MCF 10A (cell line): ENCODE measurements at places on chromosomes 12 and 14. TPM values are rescaled to one million over a fixed set of nuclear protein-coding genes. Genes with fewer than 3 reads are reported as not detected.

TTC6 gene
- total RNA-seq, result 0.96 and 0.98 TPM in 2 replicates

- peak; percentile 70 for DNase-seq
Measured at GRCh38 chr12:114976959-114977358, 293.0 kb upstream of the TBX3 start.

FAM186B gene
- 0.30 and 0.64 TPM in 2 replicates for total RNA-seq

- no peak for DNase-seq
Measured at GRCh38 chr12:39296496-39296895, 146.4 kb downstream of the KIF21A start.

- no peak for DNase-seq
Measured at GRCh38 chr14:22884738-22885523, 1.9 kb downstream of the REM2 start.

GRCh38 chr12:103833891-103834290 lies 7.1 kb downstream of the NT5DC3 start:
- DNase-seq, result no peak

- DNase-seq, result no peak
Measured at GRCh38 chr14:26088275-26088674, 509.6 kb downstream of the NOVA1 start.

DNA sequence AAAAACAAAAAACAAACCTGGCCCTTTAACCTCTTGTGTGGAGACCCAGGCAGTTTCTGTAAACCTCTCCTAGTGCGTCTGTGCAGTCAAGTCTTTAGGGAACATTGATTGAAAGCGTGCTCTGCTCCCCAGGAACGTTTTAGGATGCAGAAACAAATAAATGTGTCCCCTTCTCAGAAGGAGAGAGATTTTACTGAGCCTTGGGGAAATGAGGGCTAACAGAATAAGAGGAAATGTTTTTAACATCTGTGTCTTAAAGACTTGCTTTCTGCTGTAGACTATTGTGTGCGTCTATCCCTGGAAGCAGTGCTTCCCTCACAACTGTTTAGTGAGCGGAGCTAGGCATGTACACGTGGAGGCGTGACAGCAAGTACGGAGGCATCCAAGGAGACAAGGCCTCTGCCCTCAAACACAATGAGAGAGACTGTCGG lies 54.3 kb downstream of the TECPR2 start:
- no peak for DNase-seq

DNA sequence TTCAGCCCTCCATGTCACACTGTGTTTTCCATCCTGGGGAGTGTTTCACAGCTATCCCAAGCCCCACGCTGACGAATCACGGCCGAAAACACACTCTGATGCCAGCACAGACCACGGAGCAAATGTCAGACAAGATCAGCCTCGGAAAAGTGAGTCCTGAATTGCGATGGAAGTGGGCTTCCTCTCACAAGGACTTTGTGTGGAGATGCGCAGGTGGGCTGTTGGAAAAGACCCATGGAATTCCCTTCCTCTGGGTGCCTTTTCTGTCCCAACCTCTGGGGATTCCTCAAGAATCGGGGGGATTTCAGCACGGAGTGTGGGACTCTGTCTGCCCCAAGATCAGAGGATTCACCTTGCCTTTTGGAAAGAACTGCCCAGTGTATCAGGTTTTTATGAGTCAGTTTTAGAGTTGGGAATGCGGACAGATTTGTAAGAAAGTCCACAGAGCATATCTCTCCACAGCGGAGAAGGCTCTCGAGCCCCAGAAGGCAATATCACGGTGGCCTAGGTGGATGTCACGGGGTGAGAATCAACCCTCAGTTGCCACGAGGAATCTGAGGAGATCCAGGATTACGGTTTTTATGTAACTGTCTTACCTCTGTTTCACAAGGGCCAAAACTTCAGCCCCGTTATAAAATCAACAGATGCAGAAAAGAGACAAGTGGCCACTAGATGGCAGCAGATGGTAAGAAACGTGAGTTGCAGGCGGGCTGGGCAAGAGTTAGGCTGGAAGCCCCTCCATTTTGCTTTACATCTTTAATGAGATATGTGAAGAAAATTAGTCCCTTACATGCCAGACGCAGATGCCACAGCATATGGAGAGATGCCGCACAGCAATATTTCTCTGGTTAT lies 201.9 kb downstream of the DAD1 start:
- DNase-seq, result peak; percentile 79

GRCh38 chr14:34344318-34344717 lies 117.7 kb downstream of the SPTSSA start:
- DNase-seq, result no peak

TESPA1 gene
- not detected in 2 replicates for total RNA-seq

GRCh38 chr12:123498126-123498825 lies 35.2 kb downstream of the RILPL1 start:
- no peak for DNase-seq

FOXA1 gene
- total RNA-seq, result 8.6 and 11.2 TPM in 2 replicates

ADCY6 gene
- total RNA-seq, result 21.9 and 33.2 TPM in 2 replicates

DNA sequence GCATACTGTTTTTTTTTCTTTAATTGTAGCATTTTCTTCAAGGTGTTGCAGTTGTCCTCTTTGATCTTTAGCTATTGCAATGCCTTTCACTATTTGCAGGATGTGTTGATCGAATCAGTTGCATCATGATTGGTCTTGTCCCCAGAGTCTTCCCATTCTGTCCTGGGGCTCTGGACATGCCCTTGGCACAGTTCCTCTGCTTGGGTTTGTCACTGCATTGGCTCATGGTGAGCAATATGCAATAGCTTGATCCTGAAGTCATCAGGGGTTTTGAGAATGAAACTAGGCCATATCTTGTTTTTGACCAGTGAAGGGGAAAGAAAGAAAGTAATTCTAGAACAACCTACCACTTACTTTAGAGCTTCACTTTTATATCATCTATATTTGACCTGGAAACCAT lies 281.5 kb downstream of the TMEM117 start:
- DNase-seq, result no peak

- peak; percentile 51 for DNase-seq
Measured at GRCh38 chr12:95582230-95583058, 31.2 kb upstream of the USP44 start.

KRT6C gene
- total RNA-seq, result 0.19 and 0.44 TPM in 2 replicates

GRCh38 chr12:12899530-12900380 lies 8.4 kb downstream of the GPRC5A start:
- peak; percentile 93 for DNase-seq

DNA sequence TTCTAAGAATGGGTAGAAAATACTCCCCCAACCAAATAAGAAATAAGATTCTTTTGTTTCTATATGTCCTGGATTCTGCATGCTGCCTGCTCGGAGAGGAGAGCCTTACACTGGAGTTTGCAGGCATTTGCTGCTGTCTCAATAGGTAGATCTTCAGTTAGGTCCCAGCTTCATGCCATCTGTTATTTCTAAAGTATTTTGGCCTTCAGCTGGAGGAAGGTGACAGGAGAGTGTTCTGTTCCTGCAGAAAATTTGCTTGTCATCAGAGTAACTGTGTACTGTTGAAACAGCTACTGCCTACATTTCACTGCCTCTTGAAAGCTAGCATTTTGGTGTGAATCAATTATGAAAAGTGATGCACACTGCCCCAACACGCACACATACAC lies 966.9 kb downstream of the NRXN3 start:
- DNase-seq, result no peak

CIROP gene
- total RNA-seq, result not detected in 2 replicates

GRCh38 chr12:93319523-93320050 lies 58.1 kb upstream of the NUDT4 start:
- DNase-seq, result no peak

- no peak for DNase-seq
Measured at GRCh38 chr14:50028458-50028857, 87.9 kb downstream of the VCPKMT start.

KCNK10 gene
- total RNA-seq, result not detected in 2 replicates

- no peak for DNase-seq
Measured at GRCh38 chr12:127562816-127563215, 704.2 kb upstream of the TMEM132C start.

TSHR gene
- total RNA-seq, result not detected in 2 replicates

DNA sequence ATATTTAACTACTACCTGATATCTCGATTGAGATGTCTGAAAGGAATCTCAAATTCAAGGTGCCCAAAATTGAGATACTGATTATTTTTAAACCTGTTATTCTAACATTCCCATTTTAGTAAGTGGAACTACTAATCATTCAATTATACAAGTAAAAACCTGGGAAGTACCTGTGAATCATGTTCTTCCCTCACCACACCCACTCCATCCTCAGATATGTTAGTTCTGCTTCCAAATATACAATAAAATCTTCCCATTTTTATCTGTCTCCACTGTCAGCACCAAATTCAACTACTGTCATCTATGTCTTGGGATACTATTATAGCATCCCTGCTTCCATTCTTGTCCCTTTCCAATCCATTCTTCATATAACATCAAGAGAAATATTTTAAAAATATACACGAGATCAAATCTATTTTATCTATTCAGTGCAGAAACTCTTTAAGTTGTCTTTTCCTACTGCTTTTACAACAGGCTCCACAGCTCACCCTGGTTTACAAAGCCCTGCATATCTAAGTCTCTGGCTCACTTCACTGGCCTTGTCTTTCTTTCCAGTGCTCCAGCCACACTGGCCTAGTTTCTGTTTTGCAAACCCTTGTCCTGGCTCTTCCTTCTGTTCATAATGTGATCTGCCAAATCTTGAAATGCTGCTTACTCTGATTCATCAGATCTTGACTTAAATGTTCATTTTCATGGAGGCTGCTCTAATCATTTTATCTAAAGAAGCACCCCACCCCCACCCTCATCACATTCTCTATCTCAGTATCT lies 122.3 kb downstream of the PTPRR start:
- DNase-seq, result no peak

DNA sequence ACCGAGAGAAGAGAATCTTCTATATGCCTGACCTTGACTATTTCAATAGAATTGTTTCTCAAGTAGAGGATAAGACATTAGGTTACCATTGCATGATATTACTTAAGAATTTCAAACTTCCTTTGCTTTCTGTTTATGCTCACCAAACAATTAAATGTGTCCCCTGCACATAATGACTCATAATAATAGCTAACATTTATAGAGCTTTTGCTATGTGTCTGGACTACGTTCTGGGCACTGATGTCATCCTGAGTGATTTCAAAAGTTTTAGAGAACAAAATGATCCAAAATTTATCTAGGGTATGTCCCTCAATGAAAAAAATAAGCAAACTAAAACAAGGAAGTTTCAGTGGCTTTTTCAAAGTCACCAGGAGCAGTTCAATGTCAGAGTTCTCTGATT lies 38.8 kb downstream of the SLC15A5 start:
- peak; percentile 59 for DNase-seq

PZP gene
- total RNA-seq, result not detected in 2 replicates

DNA sequence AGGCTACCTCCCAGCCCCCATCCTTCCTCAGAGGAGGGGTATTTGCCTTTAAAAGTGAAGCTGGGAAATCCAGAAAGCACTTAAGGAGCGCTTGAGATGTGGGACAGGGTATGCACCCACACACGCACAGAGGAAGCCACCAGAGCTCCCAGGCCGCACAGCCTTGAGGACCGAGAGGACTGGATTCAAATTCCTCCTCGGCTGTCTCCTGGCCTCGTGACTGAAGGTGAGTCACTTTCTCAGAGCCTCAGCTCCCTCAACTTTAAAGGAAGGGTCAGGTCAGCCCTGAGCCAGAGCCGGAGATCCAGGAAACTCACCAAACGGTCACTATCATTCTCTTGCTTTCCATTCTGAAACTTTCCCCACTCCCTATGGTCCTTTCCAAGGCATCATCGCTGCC lies 37.6 kb downstream of the BCL11B start:
- DNase-seq, result no peak
